D721Med (cell line): ENCODE measurements at places on chromosomes 5 and 9.
A peak's percentile ranks its signal among the peaks of the same experiment; 100 is the strongest.

GRCh38 chr5:136703706-136704105 lies 338.4 kb upstream of the TRPC7 start:
- no peak for DNase-seq

DNA sequence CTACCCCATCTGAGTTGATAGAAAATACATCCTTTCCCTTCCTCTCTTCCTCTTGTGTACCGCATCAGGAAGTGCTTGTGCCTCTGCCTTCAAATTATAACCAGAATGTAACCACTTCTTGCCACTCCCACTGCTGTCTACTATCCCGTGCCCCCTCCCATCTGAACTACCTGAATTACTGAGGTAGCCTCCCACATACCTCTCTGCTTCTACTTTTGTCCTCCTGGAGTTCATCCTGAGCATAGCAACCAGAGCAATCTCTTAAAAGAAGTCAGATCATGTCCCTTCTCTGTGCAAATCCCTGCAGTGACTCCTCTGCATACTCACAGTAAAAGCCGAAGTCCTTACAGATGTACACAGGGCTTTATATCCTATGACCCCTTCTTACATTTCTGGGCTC lies 23.0 kb downstream of the SV2C start:
- DNase-seq: no peak

DNA sequence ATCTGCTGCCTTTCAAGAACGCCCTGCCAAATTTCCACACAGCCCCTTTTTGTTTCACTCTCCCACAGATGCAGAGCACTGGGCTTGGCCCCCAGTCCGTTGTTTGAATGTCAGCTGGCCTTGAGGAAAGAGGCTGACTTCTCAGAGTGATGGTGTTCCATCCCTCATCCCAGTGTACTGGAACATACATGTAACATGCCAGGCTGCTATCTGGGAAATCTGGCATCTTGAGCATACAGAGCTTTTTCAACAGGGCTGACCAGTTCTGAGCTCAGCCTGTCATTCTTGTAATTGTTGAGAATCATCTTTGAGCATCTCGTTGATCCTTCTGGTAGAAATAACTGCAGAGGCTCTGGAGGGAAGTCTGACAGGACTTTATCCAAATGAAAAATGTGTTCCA lies 2.8 kb downstream of the GALNT10 start:
- no peak for DNase-seq

- no peak for DNase-seq
Observed at GRCh38 chr5:139910901-139911300, 115.3 kb downstream of the PSD2 start.

GRCh38 chr9:113258282-113258681 lies 17.1 kb downstream of the CDC26 start:
- DNase-seq: no peak

- no peak for DNase-seq
Observed at GRCh38 chr9:115615821-115616665, 498.1 kb upstream of the TNC start.

GRCh38 chr9:117092582-117092981 lies 322.3 kb downstream of the ASTN2 start:
- DNase-seq: no peak

GRCh38 chr9:134641173-134641989 lies at the start of gene COL5A1:
TSS of gene COL5A1 (plus strand) at chr9:134641803. CDS start at chr9:134642188, 385 bp downstream.
- DNase-seq: peak; percentile 94
